ENCODE measurements at places on chromosomes 12 and 14.

DNA sequence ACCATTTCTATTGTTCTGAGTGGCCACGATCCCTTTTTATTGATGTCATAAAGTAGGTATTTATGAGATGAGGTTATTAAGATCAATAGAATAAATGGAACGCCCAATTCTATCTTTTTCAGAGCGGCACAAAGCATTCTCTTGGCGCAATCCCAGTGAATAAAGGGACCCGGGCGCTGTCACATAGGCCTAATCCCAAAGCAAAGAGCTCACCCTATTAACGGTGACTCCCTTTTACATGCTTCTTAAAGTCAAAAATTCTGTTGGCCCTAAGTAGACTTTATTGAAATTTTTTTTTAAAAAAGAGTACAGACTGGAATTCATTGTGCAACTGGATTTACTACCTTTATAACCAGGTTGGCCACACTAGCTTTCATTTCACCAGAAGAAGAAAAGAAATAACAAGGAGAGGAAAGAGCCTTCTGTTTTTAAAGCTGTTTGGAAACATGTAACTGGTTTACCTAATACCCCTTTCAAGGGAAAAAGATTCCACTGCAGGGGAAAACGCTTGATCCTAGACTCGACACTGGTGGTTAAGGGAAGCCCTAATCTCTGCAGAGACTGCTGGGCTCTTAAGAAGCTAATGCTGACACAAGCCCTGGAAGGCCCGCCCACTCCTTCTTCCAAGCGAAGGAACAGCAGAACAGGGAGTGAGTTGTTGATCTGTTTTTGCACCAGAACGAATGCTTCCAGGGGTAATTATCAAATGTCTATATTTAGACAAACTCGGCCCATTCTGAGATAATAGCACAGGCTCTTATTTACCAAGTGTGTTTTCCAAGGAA, 381.2 kb downstream of the BCL11B start:
- DNase-seq, result no peak

- no peak for DNase-seq
Measured at GRCh38 chr12:58939399-58940100, 19.2 kb upstream of the LRIG3 start.

DNA sequence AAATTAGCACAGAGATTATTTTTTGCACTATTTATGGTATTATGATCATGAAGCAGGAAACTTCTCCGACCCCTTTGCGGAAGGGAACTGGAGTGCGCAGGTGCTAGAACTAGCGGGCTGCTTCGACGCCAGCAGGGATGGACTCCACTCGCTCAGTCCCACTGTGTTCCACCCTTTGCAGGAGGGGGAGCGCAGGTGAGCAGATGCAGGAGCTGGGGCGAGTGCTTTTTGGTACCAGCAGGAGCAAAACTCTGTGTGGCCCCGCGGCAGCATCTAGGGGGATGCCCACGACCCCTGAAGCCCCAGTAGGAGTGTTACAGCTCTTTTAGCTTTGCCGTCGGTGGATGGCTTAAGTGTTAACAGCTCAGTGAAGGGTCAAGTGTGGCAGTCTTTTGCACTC, 113.9 kb downstream of the TMEM132D start:
- DNase-seq, result no peak

DNA sequence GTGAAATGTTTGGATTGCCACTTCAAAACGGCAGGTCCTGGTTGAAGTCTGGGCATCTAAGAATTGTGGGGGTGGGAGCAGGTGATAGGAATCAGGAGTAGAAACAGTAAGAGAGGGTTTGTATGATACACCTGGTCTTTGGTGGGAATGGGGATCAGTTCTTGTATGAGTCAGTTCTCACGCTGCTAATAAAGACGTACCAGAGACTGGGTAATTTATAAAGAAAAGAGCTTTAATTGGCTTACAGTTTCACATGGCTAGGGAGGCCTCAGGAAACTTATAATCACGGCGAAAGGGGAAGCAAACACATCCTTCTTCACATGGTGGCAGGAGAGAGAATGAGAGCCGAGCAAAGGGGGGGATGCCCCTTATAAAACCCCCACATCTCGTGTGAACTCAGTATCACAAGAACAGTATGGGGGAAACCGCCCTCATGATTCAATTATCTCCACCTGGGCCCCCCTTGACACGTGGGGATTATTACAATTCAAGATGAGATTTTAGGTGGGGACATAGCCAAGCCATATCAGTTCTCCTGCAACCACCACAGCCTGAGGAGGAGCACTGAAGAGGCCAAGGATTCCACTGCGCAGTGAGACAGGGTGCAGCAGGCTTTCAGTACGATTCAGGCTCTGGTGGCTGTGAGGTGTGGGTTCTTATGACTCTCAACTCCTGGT, 52.1 kb downstream of the DRAM1 start:
- DNase-seq, result no peak

DNA sequence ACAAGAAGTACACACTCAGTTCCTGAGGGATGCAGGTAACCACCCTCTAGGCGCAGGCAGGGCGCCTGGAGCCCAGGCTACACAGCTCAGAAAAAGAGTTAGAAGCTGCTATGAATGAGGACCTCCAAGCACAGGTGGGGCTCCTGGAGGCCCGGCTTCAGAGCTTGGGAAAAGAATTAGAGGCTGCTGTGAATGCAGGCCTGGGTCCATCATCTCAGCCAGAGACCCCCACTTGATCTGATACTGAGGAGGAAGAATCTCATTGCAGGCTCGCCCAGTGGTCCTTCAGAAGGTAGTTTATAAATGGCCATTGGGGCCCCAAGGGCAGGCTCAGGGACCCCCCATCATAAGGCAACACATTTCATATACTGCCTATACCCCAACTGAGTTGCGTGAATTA, 556.4 kb downstream of the SLC6A15 start:
- no peak for DNase-seq

DNA sequence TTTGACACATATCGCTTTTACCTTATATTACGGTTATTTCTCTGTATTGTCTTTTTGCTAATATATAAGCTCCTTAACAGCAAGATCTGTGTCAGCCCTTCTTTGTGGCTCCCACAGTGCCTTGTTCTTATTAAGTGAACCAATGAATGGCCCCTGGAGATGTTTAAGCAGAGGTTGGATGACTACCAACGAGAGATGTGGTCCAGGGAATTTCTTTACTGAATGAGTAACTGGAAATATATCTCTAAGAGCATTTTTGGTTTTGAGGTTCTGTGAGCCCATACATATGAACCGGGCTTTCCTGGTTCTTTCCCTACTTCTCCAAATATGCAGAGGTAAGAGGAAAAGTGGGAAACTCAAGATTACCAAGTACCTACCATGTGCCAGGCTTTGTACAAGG, 23.5 kb downstream of the CALCOCO1 start:
- no peak for DNase-seq

GRCh38 chr14:36901861-36902260, 240.2 kb downstream of the PAX9 start:
- DNase-seq, result no peak

- no peak for DNase-seq
Measured at GRCh38 chr12:88854260-88854659, 274.0 kb upstream of the KITLG start.

DNA sequence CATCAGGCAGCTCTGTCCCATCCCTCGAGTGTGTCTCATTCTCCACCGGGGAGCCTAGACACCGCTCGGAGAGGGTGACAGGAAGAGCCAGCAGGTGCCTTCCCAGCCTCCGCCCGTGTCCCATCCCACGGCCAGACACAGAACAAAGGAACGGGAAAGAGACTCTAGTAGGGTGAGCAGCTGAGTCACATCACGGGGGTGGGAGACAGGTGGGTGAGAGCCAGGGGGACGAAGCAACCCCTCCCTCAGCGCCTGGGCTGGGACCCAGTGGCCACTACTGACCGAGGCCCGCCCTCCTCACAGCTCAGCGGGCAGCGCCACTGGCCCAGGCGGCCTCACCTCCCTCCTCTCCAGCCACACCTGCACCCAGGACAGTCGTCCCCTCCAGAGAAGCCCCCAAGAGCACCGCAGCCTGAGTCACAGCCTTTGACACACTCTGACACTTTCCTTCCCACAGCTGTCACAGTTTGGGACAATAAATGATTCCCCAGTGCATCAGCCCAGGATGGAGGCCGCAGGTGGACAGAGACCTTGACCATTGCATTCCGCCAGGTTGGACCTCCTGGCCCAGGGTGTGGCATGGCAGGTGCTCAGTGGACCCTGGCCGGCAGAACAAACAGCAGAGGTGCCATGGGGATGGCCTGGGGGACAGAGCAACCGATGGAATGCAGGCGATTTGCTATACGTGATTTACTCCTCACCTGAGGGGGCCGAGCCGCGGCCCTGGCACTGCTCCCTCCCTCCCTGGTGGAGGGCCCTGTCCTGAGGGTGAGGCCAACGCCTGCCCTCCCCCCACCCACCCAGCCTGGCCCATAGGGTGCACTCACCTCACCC, 45.4 kb upstream of the GALNT9 start:
- no peak for DNase-seq

DNA sequence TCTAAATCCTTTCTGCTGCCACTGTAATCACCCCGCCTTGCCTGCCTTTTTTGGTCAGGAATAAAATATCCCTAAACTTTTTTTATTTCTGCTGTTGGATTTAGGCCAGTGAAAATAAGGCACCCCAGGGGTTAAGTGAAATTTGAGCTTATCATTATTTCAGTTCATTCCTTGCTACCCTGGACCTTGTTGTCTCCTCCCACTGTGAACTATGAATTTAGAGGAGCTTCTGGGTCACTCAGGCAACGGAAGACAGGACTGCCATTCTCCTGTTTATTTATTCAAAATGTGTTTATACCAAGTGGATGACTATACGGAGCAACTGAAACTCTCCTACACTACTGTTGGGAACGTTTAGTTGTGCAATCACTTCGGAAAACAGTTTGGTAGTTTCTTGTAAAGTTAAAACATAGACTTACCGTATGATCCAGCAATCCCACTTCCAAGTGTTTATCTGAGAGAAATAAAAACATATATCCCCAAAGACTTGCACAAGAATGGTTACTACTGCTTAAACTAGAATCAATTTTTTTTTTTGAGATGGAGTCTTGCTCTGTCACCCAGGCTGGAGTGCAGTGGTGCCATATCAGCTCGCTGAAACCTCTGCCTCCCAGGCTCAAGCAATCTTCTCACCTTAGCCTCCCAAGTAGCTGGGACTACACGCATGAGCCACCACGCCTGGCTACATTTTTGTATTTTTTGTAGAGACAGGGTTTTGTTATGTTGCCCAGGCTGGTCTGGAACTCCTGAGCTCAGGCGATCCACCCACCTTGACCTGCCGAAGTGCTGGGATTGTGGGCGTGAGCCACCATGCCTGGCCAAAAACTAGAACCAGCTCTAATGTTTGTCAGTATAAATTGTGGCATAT, 2.3 kb upstream of the TRAFD1 start:
- DNase-seq, result no peak

DNA sequence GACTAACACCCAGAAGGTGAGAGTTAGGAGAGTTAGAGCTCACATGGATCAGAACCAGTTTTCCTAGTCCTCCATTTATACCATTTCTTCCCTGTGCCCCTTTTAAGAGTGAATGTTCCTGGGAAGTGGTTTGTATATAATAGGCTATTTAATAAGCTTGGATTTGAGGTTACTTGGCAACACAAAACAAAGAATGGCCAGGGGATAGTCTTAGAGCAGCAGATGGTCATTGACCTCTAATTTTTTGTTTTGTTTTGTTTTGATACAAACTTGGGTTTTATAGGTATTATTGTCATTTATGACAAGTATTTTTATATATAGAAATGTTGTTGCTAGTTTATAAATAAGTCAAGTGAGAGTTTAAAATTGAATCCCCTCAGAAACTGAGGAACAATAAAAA, 35.8 kb downstream of the VEZT start:
- no peak for DNase-seq

GRCh38 chr12:43638806-43639205, 86.8 kb upstream of the ADAMTS20 start:
- DNase-seq, result no peak

GRCh38 chr12:43098071-43098470, 453.9 kb downstream of the ADAMTS20 start:
- no peak for DNase-seq

GRCh38 chr14:64147126-64147790, 146.9 kb downstream of the ESR2 start:
- DNase-seq, result no peak

DNA sequence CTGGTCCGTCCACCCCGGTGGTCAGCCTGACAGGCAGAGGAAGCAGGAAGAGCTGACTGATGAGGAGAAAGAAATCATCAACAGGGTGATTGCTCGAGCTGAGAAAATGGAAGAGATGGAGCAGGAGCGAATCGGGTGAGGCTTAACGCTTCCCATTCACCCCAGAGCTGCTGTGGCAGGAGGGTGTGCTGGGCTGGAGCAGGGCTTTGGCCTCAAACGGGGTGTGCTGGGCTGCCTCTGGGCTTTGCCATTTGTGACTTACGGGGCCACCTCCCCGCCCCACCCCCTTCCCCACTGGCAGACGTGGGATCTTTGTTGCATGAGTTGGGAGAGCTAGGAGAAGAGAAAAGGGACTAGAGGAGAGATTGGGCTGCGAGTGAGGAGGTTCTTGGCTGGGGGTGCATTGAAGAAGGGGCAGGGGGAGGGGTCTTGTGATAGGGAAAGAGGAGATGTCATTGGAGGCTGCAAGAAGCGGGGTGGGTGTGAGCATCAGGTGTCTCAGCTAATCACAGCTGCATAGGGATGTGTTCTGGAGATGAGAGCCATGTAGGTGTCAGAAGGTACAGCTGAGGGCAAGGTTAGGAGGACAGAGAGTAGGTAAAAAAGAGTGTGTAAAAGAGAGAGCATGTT, 56.3 kb downstream of the RPH3A start:
- DNase-seq, result no peak

- no peak for DNase-seq
Measured at GRCh38 chr14:80464531-80465149, 253.3 kb upstream of the DIO2 start.

- no peak for DNase-seq
Measured at GRCh38 chr12:32226768-32227167, 120.1 kb downstream of the BICD1 start.

DNA sequence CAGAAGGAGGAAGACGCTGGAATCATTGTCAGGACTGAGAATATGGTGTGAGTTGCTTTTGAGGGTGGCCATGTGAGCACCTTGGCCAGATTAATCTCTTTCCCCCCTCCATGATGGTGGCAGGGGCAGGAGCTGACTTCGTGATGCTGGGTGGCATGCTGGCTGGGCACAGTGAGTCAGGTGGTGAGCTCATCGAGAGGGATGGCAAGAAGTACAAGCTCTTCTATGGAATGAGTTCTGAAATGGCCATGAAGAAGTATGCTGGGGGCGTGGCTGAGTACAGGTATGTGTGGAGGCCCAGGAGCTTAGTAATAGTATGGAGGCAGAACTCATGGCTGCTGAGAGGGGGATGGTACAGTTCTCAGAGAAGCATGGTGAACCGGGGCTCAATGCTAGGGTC, 4.3 kb downstream of the TINF2 start:
- DNase-seq, result no peak
